ENCODE measurements at places on chromosomes 13 and 19.

DNA sequence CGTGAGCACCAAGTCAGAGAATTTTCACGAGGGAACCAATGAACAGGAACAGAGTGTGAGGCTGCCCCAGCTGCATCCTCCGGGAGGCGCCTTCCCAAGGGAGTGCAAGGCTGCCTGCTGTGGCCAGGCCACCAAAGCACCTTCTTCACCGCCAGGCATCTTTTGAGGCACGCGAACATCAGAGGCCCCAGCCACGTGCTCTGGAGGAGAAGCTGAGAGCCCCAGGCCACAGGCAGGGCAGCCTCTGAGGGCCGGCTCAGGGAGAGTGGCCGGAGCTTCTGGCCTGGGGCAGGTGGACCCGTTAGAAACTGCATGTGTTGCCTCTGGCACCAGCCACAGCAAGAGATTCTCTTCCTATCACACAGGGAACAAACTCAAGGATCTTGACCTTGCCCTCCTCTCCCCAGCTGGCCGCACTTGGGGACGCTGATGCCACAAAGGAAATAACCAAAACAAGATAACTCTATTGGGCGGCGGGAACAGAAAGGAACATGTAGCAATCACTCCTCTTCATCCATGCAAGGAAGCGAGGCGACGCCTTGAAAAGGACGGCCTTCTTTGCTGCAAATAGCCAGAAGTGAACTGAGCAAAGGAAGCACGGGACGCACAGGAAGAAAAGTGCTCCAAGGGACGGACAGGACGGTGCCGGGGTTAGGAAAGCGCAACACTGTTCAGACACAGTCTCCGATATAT lies 19.9 kb downstream of the GAS6 start:
- DNase-seq = no peak

GRCh38 chr13:22375151-22375550 lies 704.3 kb downstream of the FGF9 start:
- DNase-seq = no peak

DNA sequence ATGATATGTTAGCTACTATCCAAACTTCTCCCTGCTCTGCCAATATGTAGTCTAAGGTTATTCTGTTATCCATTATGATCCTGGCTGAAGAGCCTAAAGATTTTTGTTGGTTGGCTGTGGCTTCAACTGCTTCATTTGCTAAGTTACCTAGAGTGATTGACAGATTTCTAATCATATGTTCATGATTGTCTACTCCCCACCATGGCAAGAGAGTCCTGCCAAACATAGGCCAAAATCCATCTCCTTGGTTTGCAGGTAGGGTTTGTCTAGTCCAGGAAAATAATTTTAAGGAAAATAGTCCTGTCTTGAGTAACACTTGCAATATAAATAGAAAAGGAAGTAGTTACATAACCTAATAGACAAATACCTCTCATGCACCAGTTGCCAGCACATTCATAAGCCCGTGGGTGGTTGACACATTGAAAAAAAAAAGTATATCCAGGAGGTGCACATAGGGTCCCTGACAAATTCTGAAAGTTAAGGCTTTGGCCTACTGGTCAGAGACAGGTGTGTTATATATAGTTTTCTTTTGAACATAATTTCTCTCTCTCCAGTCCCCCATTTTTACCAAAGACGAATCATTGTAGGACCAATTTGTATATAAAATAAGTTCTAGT lies 5.4 kb upstream of the CBY2 start:
- DNase-seq = no peak

- no peak for DNase-seq
These were observed 162.3 kb downstream of the DACH1 start for GRCh38 chr13:71704656-71705055.

- DNase-seq = no peak
These were observed 139.2 kb downstream of the TNFSF13B start for GRCh38 chr13:108408672-108409071.

- no peak for DNase-seq
These were observed 38.4 kb downstream of the EFNB2 start for GRCh38 chr13:106497079-106497478.

GRCh38 chr13:88395804-88396203 lies 724.6 kb downstream of the SLITRK5 start:
- no peak for DNase-seq
